Posterior vena cava (tissue), 2 donors: ENCODE measurements at places on chromosomes 5 and 9.

- DNase-seq: no peak
Observed at GRCh38 chr9:132372177-132373095, 17.6 kb upstream of the SETX start.

DNA sequence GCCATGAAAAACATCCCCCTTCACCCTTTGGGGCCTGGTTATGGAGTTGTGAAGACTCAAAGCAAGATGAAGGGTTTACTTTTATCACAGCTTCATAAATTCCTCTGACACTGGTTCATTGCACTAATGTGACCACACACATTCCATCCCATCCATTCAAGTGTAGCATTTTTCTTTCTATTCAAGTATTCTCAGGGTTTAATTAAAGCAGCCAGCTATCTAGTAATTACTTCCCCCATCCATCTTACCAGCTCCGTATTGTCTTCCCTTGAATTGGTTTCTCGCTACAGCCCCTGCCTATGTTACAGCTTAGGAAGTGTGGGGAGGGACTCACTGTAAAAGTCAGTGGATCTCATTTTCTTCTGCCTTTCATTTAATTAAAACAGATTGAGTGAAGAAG is 387.0 kb upstream of the RFX3 start:
- no peak for DNase-seq

GRCh38 chr5:167280111-167280510 is 1011.3 kb upstream of the WWC1 start:
- no peak for DNase-seq

- DNase-seq: peak; percentile 95
Observed at GRCh38 chr9:133845440-133845839, 107.3 kb upstream of the SARDH start.

DNA sequence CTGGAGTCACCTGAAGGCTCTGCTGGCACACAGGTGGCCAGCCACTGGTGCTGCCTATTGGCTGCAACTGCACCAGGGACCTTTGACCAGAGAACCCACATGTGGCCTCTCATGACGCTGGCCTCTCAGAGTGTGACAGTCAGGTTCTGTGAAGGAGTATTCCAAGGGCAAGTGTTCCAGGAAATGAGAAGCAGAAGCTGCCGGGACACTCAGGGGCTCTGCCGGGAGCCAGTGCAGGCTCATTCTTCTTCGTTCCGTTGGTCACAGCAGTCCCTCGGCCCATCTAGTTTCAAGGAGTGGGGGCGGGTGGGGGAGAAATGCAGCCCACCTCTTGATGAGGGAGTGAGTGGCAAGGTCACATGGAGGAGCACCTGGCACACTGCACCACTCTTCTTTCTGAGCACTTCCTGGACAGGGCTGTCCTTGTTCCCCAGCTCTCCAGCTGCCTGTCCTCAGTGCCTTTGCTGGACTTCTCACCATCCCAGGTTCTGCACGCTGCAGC is 237.5 kb downstream of the GADD45G start:
- DNase-seq: no peak

- no peak for DNase-seq
Observed at GRCh38 chr9:136105398-136106135, 10.5 kb upstream of the NACC2 start.

- no peak for DNase-seq
Observed at GRCh38 chr9:72581694-72582093, 60.3 kb downstream of the TMC1 start.

DNA sequence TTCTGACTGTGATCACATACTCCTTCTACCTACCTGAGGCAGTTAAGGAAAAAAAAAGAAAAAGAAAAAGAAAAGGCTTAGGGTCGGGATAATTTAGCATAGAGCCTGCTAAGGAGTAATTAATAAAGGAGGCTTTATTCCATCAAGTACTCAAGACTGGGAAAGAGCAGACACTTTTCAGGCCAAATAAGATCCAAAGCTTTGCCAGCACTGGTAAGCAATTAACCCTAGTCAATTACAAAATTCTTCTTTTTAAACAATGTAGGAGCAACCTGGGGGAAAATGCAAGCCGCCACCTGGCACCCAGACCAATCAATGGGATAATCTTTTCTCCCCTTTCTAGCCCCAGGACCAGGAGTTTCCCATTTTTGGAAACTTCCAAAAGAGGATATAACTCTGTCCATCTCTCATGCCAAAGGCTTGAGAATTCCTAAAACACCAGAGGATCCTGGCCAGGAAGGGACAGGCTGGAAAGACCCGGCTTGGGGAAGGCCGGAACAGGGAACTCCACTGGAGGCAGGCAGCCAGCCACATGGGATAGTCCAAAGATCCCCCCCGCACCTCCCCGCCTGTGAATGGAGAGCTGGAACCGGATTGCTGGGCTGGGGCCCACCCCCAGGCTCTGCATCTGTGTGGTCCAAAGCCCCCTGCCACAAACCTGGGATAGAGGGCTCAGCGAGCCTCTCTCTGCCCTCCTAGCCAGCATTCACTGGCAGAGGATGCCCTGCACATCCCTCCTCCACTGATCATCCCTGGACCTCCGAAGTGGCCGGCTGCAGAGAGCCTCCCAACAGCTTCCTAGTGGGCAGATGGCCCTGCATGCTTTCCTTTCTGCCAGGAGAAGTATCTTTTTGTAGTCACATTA is 117.8 kb downstream of the ZNF354C start:
- DNase-seq: peak; percentile 78

DNA sequence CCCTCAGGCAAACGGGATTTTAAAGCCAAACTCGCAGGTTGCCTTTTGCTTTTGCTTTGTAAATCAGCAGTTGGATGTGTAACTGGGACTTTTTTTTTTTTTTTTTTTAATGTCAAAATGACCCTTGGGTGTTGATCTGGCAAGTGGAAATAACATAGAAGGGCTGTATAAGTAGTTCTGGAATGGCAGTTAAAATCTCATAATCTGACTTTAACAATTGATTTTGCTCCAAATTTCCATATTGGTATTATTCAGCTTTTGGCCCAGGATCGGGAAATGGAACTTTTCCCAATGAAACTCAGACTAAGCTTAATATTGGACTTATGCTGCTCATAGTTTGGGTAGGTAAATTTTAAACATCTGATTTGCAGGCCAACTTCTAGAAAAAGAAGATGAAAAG is 346.8 kb upstream of the NUDT12 start:
- DNase-seq: no peak

DNA sequence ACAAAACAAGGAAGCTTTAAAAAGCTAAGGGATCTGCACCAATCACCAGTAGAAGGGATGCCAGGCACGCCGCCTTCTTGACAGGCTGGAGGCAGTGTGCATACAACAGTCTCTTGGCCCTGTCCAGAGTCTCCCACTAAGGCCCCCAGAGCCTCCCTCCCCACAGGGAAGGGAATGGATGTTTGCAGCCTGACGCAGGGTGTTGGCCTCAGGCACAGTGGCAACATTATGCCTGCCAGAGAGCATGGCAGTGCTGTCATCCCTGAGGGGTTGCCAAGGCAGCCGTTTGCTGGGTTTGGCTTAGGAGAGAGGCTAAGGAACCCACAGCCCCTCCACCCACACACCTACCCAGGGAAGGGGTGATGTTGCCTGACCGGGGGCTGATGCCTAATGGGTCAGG is 4.8 kb downstream of the HBEGF start:
- peak; percentile 82 for DNase-seq

GRCh38 chr9:128344931-128345605 is 4.7 kb downstream of the SLC27A4 start:
- DNase-seq: no peak

DNA sequence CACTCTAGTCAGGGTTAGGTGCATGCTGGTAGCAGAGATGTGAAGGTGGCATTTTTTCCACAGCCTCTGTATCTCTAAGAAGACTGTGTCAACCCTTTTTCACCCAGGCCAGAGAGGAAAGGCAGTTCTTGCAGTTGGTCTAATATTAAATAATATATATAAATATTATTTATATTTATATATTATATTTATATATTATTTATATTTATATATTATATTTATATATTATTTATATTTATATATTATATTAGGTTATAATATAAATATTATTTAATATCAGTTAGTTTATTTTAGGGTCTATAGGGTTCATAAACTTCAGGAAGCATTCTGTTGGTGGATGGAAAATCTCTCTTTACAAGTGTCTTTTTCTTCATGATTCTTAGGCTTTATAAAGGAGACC is 218.6 kb upstream of the DMRTA1 start:
- no peak for DNase-seq
